ENCODE measurements at places on chromosomes 16 and 17. TPM values are rescaled to one million over a fixed set of nuclear protein-coding genes. Genes with fewer than 3 reads are reported as not detected.

LPO gene
- not detected for total RNA-seq

NECAB2 gene
- 3.7 TPM for total RNA-seq

HOXB8 gene
- total RNA-seq, result 0.33 TPM

NOTUM gene
- not detected for total RNA-seq

HCRT gene
- not detected for total RNA-seq

MT1G gene
- total RNA-seq, result 1.4 TPM

TXNDC17 gene
- 104 TPM for total RNA-seq

PIK3R5 gene
- 0.69 TPM for total RNA-seq

RND2 gene
- 0.34 TPM for total RNA-seq

KRTAP4-6 gene
- not detected for total RNA-seq

SMIM22 gene
- not detected for total RNA-seq

TMC8 gene
- total RNA-seq, result 0.34 TPM

KRTAP4-5 gene
- total RNA-seq, result not detected

PRRT2 gene
- not detected for total RNA-seq

CCL7 gene
- 1.7 TPM for total RNA-seq

OR4D1 gene
- total RNA-seq, result not detected

ATP1B2 gene
- under 0.01 TPM for total RNA-seq

RAB40B gene
- total RNA-seq, result 11.3 TPM

DHRS7C gene
- not detected for total RNA-seq

ATP5PD gene
- total RNA-seq, result 218 TPM

CSH2 gene
- total RNA-seq, result not detected

CFAP97D1 gene
- 0.15 TPM for total RNA-seq

CMTM1 gene
- 3.3 TPM for total RNA-seq

TEX19 gene
- not detected for total RNA-seq

MPV17L gene
- total RNA-seq, result 0.73 TPM

PDILT gene
- not detected for total RNA-seq

GRAPL gene
- total RNA-seq, result 0.67 TPM

CCL23 gene
- not detected for total RNA-seq

KCNJ12 gene
- 0.73 TPM for total RNA-seq

GIT1 gene
- total RNA-seq, result 61.3 TPM

TNFRSF17 gene
- not detected for total RNA-seq

CDH11 gene
- total RNA-seq, result 18.9 TPM

KLHDC4 gene
- 22.3 TPM for total RNA-seq

PMP22 gene
- total RNA-seq, result 120 TPM

SLC2A4 gene
- total RNA-seq, result under 0.01 TPM

DPEP2 gene
- not detected for total RNA-seq

KRTAP1-1 gene
- not detected for total RNA-seq

SLX1A gene
- 44.9 TPM for total RNA-seq

CD300H gene
- total RNA-seq, result not detected

Measured in melanocyte of skin (primary cell).